Activated CD4-positive, alpha-beta memory T cell treated with anti-CD3 and anti-CD28 coated beads, Interleukin-2, amount 10 ng/mL, durations not matched to agents 7 days and 5 days (primary cell): ENCODE measurements at places on chromosomes 5 and 9.

DNA sequence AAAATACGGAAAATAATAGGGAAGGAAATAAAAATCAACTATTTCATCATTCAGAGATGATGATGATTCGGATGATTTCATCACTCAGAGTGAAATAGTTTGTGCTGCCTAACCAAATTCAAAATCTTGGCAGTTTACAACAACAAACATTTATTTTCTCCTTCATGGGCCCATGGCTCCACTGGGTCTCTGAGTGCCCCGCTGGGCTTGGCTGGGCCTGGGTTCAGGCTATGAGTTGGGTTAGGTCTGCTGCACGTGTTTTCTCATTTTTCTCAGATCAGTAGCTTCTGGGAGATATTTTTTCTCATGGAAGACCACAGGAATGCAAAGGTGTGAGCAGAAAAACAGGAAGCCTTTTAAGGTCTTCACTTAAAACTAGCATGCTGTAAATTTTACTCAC lies 24.0 kb upstream of the F2RL1 start:
- peaks cover 19% of the 10 kb centered on the region for H3K4me1 ChIP-seq
- no peak for DNase-seq
- no peaks in the 10 kb centered on the region for H3K27me3 ChIP-seq
- H3K4me3 ChIP-seq: no peak overlapping the region
- no peak overlapping the region for H3K27ac ChIP-seq
- no peaks in the 10 kb centered on the region for H3K36me3 ChIP-seq

DNA sequence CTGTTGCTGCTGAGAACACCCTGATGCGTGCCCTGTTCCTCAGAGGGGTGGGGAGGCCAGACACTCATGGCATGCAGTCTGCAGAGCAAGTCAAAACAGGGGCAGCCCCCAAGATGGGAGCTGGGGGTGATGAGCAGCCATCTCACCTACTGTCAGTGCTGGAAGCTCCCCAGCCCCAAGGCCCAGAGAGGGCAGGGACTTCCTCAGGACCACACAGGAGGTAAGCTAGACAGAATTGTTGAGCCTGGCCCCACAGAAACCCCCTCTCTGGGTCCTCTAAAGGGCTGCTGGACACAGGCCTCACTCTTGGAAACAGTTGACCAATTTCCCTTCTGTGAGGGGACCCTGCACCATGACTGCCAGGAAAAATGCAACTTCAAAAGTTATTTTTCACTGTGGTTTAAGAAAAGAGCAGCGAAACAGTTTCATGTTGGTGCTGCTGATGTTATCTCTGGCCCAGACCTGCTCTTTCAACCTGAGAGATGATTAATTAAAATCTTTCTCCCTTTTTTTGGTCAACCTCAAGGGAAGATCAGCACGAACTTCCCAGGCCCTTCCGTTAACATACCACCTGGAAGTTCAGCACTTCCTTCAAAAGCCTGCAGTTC lies 9.6 kb downstream of the CSF2 start:
- H3K4me3 ChIP-seq: no peak overlapping the region
- peak overlapping the region; percentile 57 for H3K27ac ChIP-seq
- H3K27me3 ChIP-seq: no peaks in the 10 kb centered on the region
- H3K36me3 ChIP-seq: no peaks in the 10 kb centered on the region

GRCh38 chr5:126805063-126805462 lies 28.1 kb downstream of the LMNB1 start:
- peak overlapping the region; percentile 54 for H3K27ac ChIP-seq
- peaks cover 38% of the 10 kb centered on the region for H3K4me1 ChIP-seq
- DNase-seq: no peak
- H3K36me3 ChIP-seq: peaks cover 48% of the 10 kb centered on the region
- H3K4me3 ChIP-seq: no peak overlapping the region

GRCh38 chr9:126894052-126894603 lies 20.5 kb upstream of the RALGPS1 start:
- H3K4me1 ChIP-seq: peaks cover 4% of the 10 kb centered on the region
- H3K36me3 ChIP-seq: no peaks in the 10 kb centered on the region
- peaks cover 2% of the 10 kb centered on the region for H3K27me3 ChIP-seq
- H3K4me3 ChIP-seq: no peak overlapping the region
- no peak for DNase-seq

DNA sequence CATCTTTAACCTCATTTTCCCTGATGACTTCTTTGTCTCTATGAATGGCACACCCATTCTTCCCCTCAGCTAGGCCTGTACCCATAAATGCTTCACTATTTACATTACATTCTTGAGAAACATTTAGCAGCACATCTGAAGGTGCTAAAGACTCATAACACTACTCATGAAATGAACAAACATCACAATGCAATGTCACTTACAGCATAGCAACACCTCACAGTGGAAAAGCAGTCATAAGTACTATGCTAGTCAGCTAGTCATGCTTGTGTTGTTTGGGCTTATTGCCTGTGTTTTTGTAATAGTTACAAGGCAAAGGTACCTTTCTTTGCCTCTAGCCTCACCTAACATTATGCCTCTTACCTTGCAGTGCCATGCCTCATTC lies 228.9 kb downstream of the KIAA0825 start:
- peaks cover 14% of the 10 kb centered on the region for H3K4me1 ChIP-seq
- H3K27me3 ChIP-seq: no peaks in the 10 kb centered on the region
- DNase-seq: no peak
- H3K27ac ChIP-seq: no peak overlapping the region
- H3K36me3 ChIP-seq: no peaks in the 10 kb centered on the region

- DNase-seq: no peak
- H3K36me3 ChIP-seq: no peaks in the 10 kb centered on the region
- no peak overlapping the region for H3K4me3 ChIP-seq
- no peaks in the 10 kb centered on the region for H3K4me1 ChIP-seq
- no peak overlapping the region for H3K27ac ChIP-seq
- H3K27me3 ChIP-seq: no peaks in the 10 kb centered on the region
These were observed 36.3 kb upstream of the KCNN2 start for GRCh38 chr5:114325541-114325940.

GRCh38 chr5:139908749-139909148 lies 113.1 kb downstream of the PSD2 start:
- H3K4me3 ChIP-seq: no peak overlapping the region
- no peak overlapping the region for H3K27ac ChIP-seq
- H3K4me1 ChIP-seq: no peaks in the 10 kb centered on the region
- no peak for DNase-seq
- peaks cover 2% of the 10 kb centered on the region for H3K27me3 ChIP-seq

- no peaks in the 10 kb centered on the region for H3K27me3 ChIP-seq
- no peaks in the 10 kb centered on the region for H3K36me3 ChIP-seq
These were observed 156.1 kb upstream of the SEMA6A start for GRCh38 chr5:116730706-116731105.

DNA sequence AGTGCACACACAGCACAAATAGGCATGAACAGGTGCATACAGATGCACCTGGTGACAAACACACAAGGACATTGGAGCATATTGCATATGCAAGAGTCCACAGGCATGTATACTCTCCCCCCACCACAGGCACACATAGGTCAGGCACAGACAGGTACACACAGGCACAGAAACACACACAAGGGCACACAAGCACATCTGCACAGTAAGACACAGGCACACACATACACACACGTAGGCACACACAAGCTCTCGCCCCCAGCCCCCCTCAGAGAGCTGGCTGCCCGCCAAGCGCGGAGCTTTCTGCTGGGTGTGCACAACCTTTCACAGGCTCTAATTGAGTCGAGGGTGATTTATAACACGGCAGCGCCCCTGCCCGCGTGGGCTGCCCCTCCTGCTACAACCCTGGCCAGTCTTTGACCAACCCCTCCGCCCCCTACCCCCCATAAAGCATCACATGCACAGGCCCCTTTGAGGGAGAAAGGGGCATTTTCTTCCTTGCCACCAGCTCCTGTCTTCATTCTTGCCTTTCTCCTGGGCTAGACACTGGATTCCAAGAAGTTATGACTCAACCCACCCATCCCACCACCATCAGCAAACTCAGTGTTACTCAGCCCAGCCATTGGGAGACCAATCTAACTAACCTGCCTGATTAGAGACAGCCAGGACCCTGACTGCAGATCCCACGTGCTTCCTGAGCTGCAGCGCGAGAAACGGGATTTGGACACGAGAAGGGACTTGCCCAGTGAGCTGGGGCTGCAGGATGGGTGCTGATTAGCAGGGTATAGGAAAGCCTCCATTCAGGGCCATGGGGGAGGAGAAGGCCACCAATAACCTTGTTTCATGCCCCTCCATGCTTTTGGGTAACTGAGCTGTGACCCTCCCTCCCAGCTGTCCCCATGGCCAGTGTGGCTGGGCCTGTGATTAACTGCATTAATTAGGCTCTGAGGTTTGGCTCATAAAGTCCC lies 42.8 kb upstream of the PSD2 start:
- H3K4me3 ChIP-seq: no peak overlapping the region
- peaks cover 16% of the 10 kb centered on the region for H3K4me1 ChIP-seq
- DNase-seq: no peak
- no peaks in the 10 kb centered on the region for H3K36me3 ChIP-seq
- H3K27ac ChIP-seq: no peak overlapping the region
- peaks cover 67% of the 10 kb centered on the region for H3K27me3 ChIP-seq

GRCh38 chr5:177510567-177511053 lies 984 bp upstream of the DOK3 start:
- H3K36me3 ChIP-seq: peaks cover 39% of the 10 kb centered on the region
- DNase-seq: no peak
- H3K27ac ChIP-seq: no peak overlapping the region
- peaks cover 14% of the 10 kb centered on the region for H3K4me1 ChIP-seq
- no peak overlapping the region for H3K4me3 ChIP-seq

- peaks cover 3% of the 10 kb centered on the region for H3K4me1 ChIP-seq
- DNase-seq: no peak
These were observed 146.9 kb upstream of the DMAC1 start for GRCh38 chr9:7946458-7946857.

GRCh38 chr5:172971482-172971881 lies 12.1 kb upstream of the ATP6V0E1 start:
- H3K36me3 ChIP-seq: peaks cover 18% of the 10 kb centered on the region
- H3K27me3 ChIP-seq: no peaks in the 10 kb centered on the region
- no peak overlapping the region for H3K27ac ChIP-seq
- no peaks in the 10 kb centered on the region for H3K4me1 ChIP-seq
- no peak overlapping the region for H3K4me3 ChIP-seq

DNA sequence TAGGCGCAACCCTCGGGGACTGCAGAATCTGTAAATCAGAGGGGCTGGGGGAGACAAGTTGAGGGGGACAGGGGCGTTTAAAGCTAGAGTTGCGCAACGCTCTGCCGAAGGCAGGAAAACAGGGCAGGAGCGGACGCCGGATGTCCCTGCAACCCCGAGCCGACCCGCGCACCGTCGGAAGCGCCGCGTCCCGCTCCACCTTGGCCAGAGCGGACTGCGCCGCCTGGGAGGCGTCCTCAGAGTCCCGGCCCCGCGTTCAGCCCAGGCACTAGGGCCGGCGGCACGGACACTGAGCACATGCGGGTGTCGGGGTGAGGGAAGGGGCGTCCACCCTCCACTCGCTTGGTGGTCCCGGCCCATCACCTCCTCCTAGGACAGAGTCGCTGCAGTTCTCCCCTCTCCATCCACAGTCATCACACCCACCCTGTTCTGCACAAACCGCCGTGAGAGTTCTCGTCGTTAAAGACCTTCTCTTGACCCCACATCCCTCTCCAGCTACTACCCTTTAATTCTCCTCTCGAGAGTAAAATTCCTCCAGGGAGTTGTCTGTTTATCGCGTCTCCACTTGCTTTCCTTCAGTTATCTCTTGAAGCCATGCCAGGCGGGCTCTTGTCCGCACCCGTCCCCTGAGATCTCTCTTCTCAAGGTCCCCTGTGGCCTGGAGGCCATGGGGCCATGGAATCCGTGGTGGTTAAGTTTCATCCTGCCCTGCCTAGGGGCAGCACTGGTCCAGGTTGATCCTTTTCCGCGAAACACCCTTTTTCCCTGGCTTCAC lies 796 bp upstream of the PDLIM7 start:
- peaks cover 43% of the 10 kb centered on the region for H3K4me1 ChIP-seq
- peak; percentile 53 for DNase-seq
- peak overlapping the region; percentile 85 for H3K4me3 ChIP-seq
- H3K36me3 ChIP-seq: peaks cover 5% of the 10 kb centered on the region

GRCh38 chr9:78938821-78939220 lies 632.9 kb upstream of the TLE4 start:
- no peaks in the 10 kb centered on the region for H3K4me1 ChIP-seq
- no peak overlapping the region for H3K4me3 ChIP-seq
- H3K36me3 ChIP-seq: no peaks in the 10 kb centered on the region
- no peak for DNase-seq
- H3K27ac ChIP-seq: no peak overlapping the region
- H3K27me3 ChIP-seq: no peaks in the 10 kb centered on the region

GRCh38 chr5:87388129-87388528 lies 24.6 kb downstream of the CCNH start:
- peaks cover 69% of the 10 kb centered on the region for H3K36me3 ChIP-seq
- no peak for DNase-seq
- H3K27me3 ChIP-seq: no peaks in the 10 kb centered on the region
- peaks cover 19% of the 10 kb centered on the region for H3K4me1 ChIP-seq
- H3K27ac ChIP-seq: no peak overlapping the region

DNA sequence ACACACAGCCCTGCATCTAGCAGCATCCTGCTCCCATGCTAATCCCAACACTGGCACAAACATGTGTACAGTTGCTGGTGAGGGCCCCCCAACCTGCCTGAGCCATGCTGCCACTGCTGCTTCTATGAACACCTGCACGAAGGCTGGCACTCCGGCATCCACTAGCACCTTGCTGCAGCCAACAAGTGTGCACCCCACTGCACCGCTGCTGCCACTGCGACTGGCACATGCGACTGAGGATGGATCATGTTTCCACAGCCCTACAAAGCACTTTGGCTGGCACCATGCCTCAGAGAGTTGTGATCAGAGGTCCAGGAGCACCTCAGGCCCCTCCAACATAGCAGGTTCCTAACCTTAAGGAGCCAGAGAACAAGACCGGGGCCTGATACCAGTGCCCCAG lies 7.8 kb upstream of the PDCD1LG2 start:
- H3K4me1 ChIP-seq: peaks cover 5% of the 10 kb centered on the region
- peaks cover 18% of the 10 kb centered on the region for H3K36me3 ChIP-seq
- no peak overlapping the region for H3K4me3 ChIP-seq
- no peak for DNase-seq
- H3K27ac ChIP-seq: no peak overlapping the region

DNA sequence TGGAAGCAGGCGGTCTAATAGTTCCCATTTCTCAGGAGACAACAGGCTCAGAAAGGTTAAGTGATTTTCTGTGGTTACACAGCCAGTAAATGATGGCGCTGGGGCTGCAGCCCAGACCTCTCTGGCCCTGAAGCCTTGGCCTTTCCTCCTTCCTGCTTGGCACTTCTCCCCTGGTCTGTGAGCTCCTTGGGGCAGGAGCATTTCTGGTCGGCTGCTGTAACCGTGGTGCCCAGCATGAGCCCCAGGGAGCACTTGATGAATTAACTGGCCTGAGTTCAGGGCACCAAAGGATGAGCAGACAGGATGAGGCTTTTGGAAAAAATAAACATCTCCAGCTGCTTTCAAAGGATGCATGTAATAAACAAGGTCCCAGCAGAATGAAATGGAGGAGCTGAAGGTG lies 30.2 kb downstream of the CDHR2 start:
- H3K27ac ChIP-seq: no peak overlapping the region
- DNase-seq: no peak
- H3K36me3 ChIP-seq: no peaks in the 10 kb centered on the region
- H3K4me3 ChIP-seq: no peak overlapping the region
- H3K27me3 ChIP-seq: no peaks in the 10 kb centered on the region
- H3K4me1 ChIP-seq: peaks cover 2% of the 10 kb centered on the region

- no peaks in the 10 kb centered on the region for H3K4me1 ChIP-seq
- no peak overlapping the region for H3K4me3 ChIP-seq
- DNase-seq: no peak
- no peaks in the 10 kb centered on the region for H3K27me3 ChIP-seq
- H3K36me3 ChIP-seq: peaks cover 11% of the 10 kb centered on the region
- H3K27ac ChIP-seq: no peak overlapping the region
These were observed 29.4 kb downstream of the NUTM2F start for GRCh38 chr9:94298949-94299599.
